Lower leg skin (tissue), 4 donors: ENCODE measurements at places on chromosomes 2 and 18. TPM values are rescaled to one million over a fixed set of nuclear protein-coding genes. Genes with fewer than 3 reads are reported as not detected.

ABCG5 gene
- not detected for total RNA-seq

ZNF521 gene
- 8.9 TPM for total RNA-seq

ABHD1 gene
- total RNA-seq, result 0.94 TPM

NYAP2 gene
- not detected for total RNA-seq

GPR155 gene
- total RNA-seq, result 14.5 TPM

CDK15 gene
- 0.27 TPM for total RNA-seq

C2orf66 gene
- total RNA-seq, result 0.13 TPM

AKAIN1 gene
- not detected for total RNA-seq

STAM2 gene
- 29.8 TPM for total RNA-seq

PLCD4 gene
- 2.7 TPM for total RNA-seq

DNA sequence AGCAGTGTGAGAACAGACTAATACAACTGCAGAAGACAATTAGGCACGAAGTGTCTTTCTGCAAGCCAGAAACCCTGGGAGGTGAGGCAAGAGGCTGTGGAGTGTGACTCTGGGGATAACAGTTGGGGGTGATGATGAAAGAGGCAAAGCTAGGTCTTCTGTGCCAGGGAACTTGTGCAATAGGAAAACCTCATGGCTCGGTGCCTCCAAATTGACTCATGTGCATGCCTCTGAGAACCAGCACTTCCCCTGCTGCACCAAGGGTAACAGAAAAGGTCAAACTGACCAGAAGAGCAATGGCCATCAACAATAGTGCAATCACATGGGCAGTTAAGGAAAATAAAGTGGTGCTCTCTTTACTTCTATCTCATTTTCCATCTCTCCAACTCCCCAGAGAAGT, 136.4 kb downstream of the SCG2 start:
- peak; percentile 90 for DNase-seq

DNA sequence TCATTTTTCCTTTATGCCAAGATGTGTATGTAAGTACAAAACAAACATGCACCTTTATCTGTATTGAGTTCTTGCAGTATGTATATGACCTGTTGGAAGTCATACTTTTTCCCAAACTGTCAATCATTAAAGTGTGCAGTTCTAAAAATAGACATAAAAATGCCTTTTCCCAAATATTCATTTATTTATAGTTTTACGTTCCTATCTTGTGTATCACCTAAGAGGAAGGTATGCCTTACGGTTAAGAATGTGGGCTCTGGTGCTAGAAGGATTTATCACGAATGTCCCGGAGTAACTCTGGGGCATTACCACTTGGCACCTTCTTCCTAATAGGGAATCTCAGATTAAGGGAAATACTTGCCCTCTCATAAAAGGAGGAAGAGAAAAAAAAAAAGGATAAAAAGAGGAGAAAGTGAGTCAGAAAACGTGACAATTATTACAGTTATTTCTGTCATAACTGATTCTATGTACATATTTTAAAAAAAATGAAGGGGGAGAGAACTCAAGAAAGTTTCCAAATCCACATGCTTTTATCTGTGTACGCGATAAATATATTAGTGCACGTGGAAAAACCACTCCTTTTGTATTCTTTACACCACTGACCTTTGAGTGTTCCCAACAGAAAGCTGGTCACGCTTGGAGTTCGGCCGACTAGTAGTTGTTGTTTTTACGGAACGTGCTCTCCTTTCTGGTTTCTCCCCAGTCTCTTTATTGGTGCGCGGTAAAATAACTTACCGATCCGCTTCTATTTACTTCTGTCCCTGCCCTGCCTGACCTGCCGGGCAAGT, 721 bp downstream of the MCEE start:
- no peak for DNase-seq

DNA sequence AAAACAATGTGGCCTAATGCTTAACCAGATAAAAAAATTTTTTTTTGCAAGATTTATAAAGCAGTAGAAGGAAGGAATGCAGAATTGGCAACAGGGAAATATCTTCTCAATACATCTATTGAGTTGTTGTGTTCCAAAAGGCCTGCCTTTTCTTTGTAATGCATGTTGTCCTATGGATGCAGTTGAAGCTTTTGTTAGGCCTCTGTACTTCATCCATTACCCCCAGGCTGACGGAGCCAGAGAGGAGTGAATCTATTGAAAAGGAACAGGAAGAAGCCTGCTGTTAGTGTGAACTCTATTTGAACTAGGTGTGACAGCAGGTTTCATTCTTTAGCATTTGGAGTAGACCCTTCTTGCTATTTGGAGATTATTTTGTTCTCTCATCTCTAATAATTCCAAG, 56.5 kb downstream of the MTX2 start:
- no peak for DNase-seq

DNA sequence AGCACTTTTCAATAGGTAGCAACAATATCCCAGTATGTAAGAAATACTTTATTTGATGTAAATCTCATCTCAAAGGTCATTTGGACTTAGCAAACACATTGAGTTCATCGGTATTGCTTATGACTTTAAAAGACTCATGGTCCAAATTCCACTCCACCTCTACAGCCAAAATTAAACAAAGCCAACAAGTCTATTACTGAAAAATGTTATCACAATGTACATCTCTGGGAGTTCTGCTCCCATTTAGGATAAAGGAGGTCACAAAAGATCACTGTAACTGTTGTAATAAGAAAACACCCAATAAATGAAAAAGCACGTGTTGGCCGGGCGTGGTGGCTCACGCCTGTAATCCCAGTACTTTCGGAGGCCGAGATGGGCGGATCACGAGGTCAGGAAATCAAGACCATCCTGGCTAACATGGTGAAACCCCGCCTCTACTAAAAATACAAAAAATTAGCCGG, 50.0 kb downstream of the ESCO1 start:
- DNase-seq, result no peak

DNA sequence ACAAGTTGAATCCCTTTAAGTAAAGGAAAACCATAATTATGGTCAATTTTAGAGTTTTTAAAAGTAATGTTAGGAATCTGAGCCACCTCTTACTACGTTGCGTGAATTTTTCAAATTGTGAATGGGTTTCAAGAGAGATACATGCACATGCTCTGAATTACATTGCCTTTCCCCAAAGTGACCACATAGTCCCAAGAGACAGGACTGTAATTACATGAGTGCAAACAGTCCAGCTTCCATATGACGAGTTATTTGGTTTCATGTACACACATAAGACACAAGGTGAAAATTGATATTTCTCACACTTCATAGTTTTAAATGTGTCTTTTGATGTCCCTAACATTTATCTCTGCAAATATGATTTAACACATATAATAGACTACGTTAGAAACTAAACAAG, 850.8 kb downstream of the LRP1B start:
- DNase-seq, result no peak

DNA sequence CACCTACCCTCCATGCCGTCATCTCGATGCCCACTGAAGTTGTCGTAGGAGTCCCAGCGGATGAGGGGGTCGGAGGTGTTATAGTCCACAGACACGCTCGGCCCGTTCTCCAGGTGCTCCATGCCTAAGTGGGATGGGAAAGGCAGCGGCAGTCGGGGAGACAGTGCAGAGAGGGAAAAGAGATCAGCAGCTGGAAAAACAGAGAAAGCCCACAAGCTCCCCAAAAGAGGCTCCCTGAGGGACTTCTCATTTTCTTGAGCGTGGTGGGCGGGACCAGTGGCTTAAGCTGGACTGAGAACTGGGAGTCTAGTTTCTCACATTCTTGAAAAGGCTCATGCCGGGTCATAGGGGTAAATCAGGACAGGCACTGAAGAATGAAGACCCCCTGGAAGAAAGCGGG, 121.9 kb downstream of the TNS1 start:
- DNase-seq, result no peak

DNA sequence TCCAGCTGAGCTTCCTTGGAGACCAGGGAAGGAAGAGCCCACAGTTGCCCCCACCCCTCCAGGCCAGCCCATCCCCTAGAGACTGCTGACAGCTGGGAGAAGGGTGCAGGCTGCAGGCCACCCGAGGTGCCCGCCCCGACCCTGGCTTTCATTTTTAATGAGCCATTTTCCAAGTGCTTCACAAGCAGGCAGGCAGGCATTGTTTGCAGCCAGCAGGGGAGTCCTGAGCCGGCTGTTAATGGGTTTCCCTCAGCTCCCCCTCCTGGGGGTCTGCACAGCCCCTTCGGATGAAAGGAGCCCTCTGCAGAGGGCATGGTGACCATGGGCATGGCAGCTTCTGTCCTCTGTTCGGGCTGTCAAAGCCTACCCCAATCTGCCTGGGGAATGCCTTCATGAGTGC, 94.5 kb downstream of the ZBTB7C start:
- DNase-seq, result no peak

- DNase-seq, result peak; percentile 87
Observed at GRCh38 chr2:47174733-47175361, 19.7 kb upstream of the STPG4 start.

- DNase-seq, result peak; percentile 33
Observed at GRCh38 chr18:61892683-61893308, at the start of gene RNF152. TSS of gene RNF152 (minus strand) at chr18:61893007. CDS start at chr18:61816463, 76,544 bp downstream.

DNA sequence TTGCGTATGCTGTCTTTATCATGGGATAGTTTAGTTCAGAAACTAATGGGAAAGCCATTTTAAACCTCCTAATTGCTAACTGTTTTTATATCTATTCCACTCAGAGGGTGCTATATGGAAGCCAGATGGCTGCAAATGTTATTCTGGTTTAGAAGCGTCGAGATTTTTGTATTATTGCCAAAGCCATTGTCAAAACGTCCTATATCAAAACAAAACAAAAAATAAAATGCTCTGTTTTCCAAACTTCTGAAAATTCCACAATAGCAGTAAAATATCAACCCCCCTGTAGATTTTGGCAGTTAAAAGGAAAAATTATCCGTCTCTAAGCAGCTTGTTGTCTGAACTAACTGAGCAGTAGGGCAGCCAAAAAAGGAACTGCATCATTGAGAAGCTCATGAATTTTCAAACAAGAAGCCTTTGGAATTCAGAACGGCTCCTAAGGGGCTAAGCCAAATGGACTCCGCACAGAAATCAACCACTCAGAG, 195.4 kb upstream of the CWC22 start:
- DNase-seq, result no peak

GRCh38 chr18:60549338-60549960, 176.9 kb upstream of the MC4R start:
- DNase-seq, result no peak

DNA sequence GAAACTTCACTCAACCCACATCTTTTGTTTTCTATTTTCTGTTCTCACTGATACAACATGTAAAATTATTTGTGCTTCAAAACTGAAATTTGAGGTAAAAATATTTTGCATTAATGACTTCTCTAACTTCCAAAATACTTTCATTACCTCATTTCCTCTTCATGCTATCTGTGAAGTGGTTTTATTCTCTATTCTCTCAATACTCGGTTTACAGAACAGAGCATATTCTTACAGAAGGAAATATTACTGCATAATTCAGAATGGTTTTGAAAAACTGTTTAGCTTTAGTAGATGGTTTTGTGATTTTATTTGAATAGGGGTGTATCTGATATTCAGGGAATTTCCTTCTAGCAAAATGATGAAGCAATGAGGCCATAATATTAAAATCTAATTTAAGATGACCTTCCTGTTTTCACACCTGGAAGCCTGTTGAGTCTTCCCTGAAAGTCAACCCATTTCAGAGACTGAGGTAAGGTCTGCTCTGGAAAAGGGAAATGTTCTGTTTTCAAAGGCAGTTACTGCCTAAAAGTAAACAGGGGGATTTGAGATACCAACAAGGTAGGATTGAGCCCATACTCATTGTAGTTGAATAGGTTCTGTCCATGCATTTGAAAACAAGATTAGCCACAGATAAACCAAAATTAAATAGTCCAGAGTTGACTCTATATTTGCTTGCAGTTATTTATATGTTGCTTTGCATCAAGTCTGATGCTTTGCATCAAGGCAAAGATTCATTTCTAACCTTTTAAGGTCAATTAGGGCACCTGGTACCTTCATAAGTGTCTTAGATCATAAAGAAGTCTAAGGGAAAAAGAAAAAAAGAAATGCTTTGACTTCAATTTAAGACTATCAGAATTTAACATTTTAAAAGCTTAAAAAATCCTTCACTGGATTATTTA, 50.8 kb upstream of the PEX13 start:
- no peak for DNase-seq

DNA sequence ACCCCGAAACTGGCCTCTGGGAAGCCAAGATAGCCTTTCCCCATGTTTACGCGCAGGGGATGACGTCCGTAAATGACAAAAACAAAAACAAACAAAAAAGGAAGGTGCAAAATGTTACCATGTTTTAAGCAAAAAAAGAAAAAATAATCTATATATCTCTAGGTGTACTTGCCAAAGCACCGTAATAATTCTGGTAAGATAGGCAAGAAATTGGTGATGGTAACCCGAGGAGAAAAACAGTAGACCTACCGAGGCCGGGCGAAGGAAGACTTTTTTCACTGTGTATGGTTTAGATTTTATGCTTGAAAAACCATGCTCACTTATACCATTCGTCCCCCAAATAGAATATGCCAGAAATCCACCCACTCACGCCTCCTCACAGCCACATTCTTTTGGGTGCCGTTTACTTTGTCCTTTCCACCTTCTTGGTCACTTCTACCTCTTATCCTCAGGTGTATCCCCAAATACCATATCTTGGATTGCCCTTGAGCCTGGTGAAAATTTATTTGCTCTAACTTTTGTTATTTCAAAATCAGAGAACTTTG, 8.0 kb downstream of the GATA6 start:
- no peak for DNase-seq

DNA sequence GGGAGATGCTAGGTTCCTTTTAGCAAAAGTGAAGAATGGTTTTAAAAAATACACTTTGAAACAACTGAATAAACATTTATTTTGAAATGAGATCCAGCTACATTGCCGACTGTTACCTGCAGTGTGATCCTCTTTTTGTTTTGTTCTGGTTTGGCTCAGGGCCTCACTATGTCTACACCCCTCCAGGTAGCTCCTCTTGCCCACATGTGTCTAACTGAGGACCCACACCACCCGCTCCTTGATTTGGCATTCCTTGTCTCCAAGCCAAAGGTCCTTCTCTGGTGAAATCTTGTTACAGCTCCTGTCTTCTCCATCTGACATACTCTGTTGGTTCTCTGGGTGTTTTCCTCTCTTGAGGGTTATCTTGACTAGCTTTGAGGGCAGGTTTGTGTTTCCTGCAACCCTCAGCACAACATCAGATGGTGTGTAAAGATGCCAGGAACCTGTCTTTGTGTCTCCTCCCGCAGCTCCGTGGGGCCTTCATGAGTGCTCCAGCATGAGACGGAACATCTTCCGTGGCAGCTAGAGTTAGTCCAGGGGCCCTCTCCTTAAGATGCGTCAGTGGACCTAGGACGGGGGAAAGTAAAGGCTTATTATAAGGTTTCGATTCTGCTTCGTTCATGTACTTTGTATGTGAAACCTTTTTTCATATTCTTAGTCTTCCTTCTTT, 32.1 kb downstream of the MAP4K4 start:
- DNase-seq, result no peak

DNA sequence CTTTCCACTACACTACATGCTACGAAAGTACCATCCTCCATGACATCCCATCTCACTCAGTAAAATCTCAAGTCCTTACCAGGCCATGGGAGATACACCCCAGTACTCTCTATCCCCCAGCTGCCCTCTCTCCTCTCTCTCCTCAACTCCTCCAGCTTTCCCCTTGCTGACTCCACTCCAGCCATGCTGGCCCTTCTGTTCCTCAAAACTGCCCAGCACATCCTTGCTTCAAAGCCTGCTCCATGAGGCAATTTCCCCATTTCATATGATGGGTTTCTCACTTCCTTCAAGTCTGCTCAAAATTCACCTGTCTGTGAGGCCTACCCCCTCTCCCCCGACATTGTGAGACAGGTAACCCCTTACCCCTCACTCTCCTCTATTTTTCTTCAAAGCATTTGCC, 8.6 kb downstream of the CHN1 start:
- DNase-seq, result no peak
